ENCODE measurements at places on chromosomes 4 and X.

- DNase-seq = no peak
Measured at GRCh38 chr4:68267433-68267944, 22.0 kb upstream of the TMPRSS11B start.

DNA sequence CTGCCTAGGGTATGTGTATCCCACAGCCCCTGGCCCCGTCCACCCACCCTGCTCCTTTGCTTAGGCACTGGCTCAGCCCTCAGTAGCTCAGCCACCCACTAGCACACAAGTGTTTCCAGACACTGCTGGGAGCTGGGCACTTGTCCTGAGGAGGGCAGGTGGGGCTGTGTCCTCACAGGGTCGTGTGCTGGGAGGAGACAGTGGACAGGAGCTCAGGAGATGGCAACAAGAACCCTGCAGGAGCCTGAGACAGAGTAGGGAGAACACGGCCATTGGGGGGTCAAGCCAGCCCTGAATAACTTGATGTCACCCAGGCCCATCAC is 5.5 kb upstream of the CPLX1 start:
- DNase-seq = peak; percentile 48

DNA sequence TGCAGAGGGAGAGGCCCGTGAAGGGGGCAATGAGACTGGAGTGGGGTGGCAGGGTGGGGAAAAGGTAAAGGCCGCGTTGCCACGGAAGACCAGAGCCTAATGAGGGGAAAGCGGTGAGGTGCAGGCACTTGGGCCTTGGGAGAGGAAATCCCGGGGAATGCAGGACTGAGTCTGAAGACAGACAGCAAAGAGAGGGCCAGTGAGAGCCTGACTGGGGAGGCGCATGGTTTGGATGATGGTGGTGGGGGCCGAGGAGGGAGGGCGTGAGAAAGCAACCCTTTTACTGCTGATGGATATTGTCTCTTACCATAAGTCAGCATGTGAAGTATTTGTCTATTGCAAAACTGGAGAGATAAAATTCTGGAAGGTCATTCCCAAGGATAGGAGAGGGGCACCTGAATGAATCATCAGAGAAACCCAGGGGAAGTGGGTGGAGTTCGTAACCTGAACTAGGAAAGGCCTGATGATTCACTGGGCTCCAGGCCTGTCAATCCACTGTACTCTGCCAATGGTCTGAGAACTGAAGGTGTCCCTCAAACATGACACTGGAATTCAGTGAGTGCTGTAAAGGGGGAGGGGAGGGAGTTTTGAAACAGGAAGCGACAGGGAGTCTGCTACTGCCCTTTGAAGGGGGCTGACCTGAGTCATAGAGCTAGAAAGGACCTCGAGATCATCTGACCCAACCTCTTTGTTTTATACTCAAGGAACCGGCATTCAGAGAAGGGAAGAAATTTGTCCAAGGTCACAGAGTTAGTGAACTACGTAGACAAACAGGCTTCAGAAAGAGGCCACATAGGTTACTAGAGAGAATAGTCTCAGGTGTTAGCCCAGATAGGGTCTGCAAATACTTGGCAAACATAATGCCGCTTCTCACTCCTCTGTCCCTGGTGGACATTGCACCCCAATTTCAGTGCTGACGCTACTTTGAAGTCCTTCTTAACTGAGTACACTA is 52.2 kb downstream of the NALF2 start:
- DNase-seq = no peak

DNA sequence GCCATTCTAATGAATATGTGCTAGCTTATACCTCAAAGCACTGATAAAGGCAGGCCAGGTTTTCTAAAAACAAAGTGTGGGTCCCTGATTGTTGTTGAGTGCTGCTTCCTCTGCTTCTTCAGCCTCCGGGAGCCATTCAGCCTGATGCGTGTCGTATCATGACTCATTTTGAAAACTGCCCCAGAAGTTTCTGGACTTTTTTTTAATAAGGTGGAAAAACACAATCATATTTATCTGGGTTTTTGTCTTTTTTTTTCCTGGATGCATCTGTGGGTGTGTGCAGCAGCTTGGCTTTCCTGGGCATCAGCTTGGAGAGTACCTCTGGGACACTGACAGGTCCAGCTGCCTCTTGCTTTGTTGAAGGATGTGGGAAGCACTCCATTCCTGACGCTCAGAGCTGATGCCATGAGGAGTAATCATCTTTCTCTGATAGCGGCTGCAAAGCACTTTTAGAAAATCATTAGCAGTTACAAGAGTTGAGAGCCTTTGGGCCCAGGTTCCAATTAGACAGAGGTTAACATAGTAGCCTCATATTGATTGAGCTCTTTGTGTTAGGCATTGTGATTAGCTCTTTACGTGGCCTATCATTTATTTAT is 66.9 kb downstream of the PARM1 start:
- no peak for DNase-seq

GRCh38 chr4:955931-956381 is 17.4 kb downstream of the DGKQ start:
- peak; percentile 42 for DNase-seq

- DNase-seq = no peak
Measured at GRCh38 chrX:115363897-115364296, 74.4 kb downstream of the LUZP4 start.

DNA sequence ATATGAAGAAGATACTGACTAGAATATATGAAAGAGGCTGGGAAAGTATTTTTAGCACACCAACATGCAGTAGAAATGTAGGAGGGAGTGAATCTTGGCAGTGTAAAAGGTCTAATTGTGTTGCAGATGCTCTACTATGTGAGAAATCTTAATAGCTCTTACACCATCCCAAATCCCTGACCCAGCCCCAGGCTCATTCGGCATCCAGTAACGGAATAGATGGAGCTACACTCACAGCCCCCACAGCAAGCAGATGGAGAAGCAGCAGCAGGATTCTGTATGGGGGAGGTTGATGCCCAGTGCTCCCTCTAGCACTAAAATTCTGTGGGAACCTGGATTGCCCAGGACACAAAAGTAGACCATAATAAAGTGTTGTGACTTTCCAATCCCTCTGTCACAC is 153.2 kb upstream of the PRDX4 start:
- DNase-seq = no peak

GRCh38 chr4:1199556-1200331 is 27.4 kb upstream of the SPON2 start:
- DNase-seq = peak; percentile 55

DNA sequence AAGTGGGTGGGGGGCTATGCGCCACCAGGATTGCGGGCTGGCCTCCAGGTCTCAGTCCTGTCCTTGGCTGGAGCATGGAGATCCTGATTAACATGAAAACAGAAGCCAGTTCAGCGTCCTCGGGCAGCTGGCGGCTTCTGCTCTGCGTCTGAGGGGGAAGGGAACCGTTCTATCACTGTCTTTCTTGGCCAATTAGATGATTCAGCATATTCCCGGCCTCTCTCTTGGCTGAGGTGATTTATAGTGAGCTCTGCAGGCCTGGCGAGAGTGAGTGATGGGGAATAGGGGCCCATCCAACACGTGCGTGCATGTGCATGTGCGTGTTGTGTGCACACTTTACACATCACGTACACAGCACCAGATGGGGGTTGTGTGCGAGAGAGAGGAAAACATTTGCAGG is 145.8 kb upstream of the ATP6AP2 start:
- DNase-seq = no peak

- DNase-seq = no peak
Measured at GRCh38 chr4:113687067-113687718, 74.3 kb downstream of the CAMK2D start.

GRCh38 chr4:113499696-113500095 is 261.8 kb downstream of the CAMK2D start:
- no peak for DNase-seq

DNA sequence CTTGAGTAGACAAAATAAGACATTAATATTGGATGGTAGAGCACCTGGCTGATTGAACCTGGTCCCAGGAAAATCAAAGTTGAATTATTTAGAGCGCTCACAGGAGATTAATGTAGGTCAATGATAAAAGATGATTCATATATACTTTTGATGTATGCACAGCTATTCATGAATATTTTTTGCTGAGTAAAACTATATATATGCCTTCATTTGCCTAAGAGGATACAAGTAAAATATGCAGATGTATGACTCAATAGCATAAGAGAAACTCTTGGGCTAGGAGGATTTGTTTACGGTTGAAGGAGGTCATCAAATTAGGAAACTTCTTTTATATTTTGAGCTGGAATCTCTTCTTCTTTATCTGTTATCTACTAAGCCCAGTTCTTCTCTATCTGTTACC is 202.7 kb upstream of the HS3ST1 start:
- DNase-seq = no peak

DNA sequence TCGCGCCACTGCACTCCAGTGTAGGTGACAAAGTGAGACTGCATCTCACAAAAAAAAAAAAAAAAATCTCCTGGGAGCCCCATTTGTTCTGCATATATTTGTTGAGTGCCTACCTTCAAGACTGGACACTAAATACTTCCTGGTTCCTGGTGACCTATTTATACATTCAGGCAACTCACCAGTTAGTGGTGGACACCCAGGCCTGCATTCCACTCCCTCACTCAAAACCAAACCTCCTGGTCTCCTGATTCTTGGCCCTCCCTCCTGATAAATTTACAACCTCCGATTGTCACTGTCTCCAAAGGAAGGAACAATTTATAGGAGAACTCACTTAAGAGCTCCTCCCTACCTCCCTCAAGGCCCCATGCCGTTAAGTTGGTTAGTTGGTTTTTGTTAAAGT is 3.1 kb downstream of the SYAP1 start:
- no peak for DNase-seq

DNA sequence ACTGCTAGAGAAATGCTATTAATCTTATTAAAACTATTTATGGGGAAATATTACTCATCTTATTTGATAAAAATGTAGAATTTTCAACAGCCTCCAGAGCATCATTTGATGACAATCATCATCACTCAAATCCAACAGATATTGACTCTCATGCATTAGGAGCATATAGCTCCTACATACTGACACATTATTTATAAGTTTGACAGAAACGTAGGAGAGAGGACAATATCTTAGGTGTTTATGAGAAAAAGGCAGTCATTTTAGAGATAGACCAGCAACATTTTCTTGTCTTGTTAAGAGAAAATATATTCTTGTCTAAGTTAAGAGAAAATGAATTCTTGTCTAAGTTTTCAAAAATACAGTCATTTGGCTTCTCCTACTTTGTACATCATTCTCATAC is 2550.2 kb downstream of the PCDH7 start:
- no peak for DNase-seq

- no peak for DNase-seq
Measured at GRCh38 chrX:150409486-150409885, 46.4 kb downstream of the MAMLD1 start.

DNA sequence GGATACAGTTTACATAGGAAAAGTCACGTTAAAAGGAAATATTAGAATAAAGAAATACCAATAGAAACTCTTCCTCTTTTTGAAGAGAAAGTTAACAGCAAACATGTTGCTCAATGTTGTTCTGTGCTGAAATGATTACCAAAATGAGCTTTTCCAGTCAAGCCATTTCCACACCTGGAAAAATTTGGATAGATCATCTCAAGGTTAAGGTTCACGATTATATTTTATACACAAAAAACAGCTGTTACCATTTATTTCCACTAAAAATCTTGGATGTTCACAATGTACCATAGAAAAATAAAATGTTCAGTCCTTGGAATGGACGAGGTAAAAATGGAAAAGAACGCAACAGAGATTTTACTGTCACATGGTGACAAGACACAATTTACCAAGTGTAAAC is 218.7 kb downstream of the SCFD2 start:
- no peak for DNase-seq

DNA sequence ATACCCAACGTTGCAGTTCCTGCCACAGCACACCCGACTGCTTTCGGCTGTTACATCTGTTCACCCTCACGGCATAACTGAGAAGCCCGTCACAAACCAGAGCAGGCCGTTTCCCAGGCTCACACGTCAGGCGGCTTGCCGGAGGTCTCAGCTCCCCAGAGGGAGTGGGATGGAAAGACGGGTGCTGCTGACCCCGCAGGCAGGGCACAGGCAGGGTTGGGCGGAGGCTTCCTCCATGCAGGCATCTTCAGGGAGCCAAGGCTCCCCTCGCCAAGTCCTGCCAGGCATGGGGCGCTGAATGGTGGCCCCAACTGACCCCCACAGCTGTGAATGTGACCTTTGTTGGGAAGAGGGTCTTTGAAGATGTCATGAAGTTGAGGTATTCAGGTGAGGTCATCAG is 57.5 kb downstream of the ACOX3 start:
- no peak for DNase-seq

DNA sequence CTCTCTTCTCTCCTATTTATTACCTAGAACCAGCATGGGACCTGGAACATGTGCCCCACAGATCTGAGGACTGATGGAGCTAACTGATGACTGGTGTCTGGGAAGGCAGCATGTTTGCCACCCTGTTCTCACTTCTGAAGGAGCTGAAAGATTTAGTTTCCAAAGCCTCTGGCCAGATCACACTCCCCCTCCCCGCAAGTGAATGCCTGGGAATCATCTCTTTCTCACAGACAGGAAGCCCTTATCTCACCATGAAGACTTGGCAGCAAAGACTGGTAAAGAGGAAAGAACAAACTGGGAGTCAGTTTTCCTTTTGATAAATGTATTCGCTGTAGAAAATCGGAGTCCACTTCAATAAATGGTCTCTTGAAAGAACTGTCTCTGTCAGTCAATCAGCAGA is 21.0 kb upstream of the PCYT1B start:
- DNase-seq = no peak

DNA sequence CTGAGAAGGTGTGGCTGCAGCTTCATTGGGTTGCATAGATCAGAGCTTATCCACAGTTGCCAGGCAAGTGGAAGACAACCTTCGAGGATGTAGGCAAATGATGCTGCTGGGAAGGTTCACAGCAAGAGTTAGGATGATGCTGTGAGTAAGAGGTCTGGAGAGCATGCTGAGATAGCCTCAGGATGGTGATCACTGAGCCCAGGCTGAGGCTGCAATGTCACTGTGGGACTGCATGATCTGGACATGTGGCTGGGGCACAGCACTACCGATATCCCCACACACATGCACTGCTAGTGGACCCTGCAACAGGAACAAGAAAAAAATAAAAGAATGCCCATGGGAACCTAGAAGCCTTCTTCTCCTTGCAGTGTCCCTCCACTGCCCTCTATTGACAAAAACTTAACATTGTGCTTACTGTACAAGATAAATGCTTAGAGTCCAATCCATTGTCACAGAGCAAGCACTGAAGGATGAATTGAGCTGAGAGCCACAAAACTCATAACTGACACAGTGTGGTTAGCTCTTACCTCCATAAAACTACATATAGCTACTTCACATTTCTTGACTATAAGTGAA is 105.6 kb downstream of the CNKSR2 start:
- DNase-seq = no peak

DNA sequence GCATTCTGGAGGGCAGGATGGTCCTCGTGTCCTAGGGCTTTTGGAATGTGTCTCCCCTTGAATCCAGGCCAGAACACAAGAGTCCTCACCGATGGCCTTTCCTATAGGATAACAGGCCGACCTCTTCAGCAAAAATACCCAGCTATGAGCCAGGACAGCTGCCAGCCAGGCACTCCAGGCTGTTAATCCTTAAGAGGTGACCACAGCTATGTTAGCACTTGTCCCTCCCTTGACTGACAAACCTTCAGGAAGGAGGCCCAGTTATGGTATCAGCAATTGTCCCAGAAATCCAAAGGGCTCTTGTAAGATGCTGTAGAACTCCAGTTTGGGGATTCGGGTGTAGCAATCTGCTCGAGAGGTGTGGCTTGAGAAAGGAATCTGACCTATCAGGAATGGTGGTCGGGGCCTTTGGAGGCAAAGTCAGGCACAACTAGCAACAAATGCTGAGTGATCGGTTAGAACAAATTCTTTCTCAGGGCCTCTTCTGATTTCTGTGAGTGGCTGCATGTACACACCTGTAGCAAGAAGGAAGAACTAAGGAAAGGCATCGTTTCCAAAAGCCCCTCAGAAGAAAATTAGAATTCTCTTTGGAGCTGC is 54.6 kb downstream of the PTCHD1 start:
- DNase-seq = no peak

- no peak for DNase-seq
Measured at GRCh38 chr4:128854433-128854832, 44.9 kb downstream of the JADE1 start.

Measured in activated effector memory CD4-positive, alpha-beta T cell treated with anti-CD3 and anti-CD28 coated beads, Interleukin-2, amount 50 U/mL, for 16 hours (primary cell).